Astrocyte (in vitro differentiated cells and primary cell): ENCODE measurements at places on chromosomes 3 and 15. TPM values are rescaled to one million over a fixed set of nuclear protein-coding genes. Genes with fewer than 3 reads are reported as not detected.

DNA sequence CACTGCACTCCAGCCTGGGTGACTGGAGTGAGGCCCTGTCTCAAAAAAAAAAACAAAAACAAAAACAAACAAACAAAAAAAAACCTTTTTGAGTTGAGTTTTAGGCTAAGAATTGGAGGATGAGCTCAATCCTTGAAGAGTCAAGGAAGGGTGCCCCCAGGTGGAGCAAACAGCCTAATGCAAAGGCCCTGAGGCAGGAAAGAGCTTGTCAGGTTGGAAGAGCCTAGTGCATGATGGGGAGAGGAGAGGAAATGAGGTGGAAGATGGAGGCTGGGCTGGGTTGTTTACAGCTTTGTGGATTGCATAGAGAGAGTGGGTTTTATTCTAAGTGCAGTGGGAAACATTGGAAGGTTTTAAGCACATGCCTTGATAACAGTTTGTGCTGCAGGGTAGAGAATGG lies 2.1 kb upstream of the SNX22 start:
- H3K4me3 ChIP-seq = no peak overlapping the region
- no peak for DNase-seq
- peaks cover 17% of the 10 kb centered on the region for H3K4me1 ChIP-seq
- H3K27me3 ChIP-seq = peaks cover 8% of the 10 kb centered on the region
- H3K36me3 ChIP-seq = peaks cover 6% of the 10 kb centered on the region

Gene C3orf70
- 5.7 and 8.2 TPM in 2 replicates for total RNA-seq

DNA sequence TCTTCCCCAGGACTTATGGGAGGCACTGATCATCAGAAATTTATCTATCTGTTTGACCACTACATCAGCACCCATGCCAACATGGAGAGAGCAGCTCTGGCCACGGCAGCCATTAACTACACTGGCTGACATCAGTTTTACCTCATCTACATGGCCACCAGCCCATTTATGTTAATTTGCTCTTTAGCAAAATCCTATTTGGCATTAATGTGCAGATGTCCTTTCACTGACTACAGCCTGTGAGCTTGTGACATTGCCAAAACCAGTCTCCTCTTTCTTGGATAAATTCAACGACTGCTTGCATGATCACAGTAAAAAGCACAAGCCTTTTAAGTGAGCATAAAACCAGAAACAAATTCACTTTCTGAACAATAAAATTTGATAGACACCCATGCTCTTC lies 47.5 kb downstream of the NR1I2 start:
- no peak for DNase-seq
- peaks cover 12% of the 10 kb centered on the region for H3K4me1 ChIP-seq
- H3K4me3 ChIP-seq = no peak overlapping the region

DNA sequence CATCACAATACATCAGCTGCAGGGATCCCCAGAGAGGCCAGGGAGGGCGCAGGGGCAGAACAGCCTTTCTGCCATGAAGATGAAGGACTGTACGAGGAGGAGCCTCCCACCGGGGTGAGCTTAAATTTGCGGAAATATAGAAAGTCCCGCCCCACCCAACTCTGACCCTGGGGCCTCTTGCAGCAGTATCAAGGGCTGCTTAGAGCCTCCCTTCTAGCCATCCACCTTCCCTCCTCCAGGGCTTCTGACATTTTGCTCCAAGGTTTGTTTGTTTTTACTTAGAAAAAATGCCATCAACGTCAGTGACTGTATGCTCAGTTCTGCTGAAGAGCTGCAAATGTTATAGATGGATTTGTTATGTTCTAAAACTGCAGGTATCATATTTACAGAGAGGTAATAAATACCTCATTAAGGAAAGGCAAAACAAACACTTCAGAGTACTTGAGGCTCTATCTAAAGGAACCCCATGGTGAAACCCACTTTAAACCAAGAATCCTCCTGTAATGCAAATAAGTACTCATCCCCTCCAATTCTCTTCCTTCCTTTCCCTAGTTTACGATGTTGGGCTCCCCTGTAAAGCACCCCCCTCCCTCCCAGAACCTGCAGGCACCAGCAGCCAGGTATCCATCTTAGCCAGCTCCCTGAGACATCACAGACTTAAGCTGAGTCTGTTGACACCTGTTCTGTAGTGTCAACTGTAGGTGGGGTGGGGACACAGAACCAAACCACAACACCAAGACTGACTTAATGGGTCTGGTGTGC lies 30.5 kb downstream of the RFTN1 start:
- no peak overlapping the region for H3K4me3 ChIP-seq
- no peaks in the 10 kb centered on the region for H3K27me3 ChIP-seq
- DNase-seq = no peak
- no peaks in the 10 kb centered on the region for H3K36me3 ChIP-seq
- peak overlapping the region; percentile 75 for H3K27ac ChIP-seq

Gene CKMT1A
- total RNA-seq = 1.2 TPM in 2 replicates

DNA sequence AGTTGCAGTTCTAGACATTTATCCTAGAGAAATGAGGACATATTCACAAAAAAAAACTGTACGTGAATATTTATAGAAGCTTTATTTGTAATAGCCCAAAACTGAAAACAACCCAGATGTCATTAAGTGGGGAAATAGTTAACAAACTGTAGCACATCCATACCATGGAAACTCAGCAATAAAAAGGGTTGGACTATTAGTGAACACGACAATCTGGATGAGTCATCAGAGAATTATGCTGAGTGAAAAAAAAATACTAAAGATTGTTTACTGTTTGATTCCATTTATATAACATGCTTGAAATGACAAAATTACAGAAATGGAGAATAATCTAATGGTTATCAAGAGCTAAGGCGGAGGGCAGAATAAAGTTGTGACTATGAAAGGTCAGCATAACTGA lies 59.5 kb downstream of the CPA3 start:
- no peaks in the 10 kb centered on the region for H3K4me1 ChIP-seq
- H3K27me3 ChIP-seq = no peaks in the 10 kb centered on the region
- H3K4me3 ChIP-seq = no peak overlapping the region
- H3K36me3 ChIP-seq = no peaks in the 10 kb centered on the region

Gene ARGFX
- not detected in 2 replicates for total RNA-seq

- no peak overlapping the region for H3K4me3 ChIP-seq
- H3K36me3 ChIP-seq = peaks cover 6% of the 10 kb centered on the region
- no peaks in the 10 kb centered on the region for H3K27me3 ChIP-seq
- H3K4me1 ChIP-seq = no peaks in the 10 kb centered on the region
These were observed 90.8 kb downstream of the CRTC3 start for GRCh38 chr15:90620379-90621067.

DNA sequence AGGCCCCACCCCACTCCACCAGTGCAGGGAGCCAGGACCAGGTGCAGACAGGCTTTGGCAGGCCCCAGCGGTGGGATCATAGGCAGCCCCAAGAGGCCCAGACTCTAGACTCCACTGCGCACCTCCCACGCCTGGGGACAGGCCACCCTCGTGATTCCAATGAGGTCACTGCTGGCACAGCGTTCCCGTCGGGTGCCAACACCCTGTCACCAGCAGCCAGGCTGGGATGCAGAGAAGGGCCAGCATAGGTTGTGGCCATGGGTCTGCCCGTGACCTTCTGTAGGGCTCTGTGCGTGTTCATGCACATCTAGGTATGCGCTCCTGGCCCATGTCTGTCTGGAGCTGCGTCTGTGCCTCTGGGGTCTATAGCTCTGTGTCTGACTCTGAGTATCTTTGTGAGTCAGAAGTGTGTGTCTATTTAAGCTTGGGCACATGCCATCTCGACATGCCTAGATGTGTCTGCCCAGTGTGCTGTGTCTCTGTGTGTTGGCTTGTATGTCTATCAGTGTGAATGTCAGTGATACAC lies 13.0 kb downstream of the VIPR1 start:
- H3K36me3 ChIP-seq = no peaks in the 10 kb centered on the region
- no peak for DNase-seq
- H3K27me3 ChIP-seq = peaks cover 7% of the 10 kb centered on the region
- H3K27ac ChIP-seq = no peak overlapping the region
- H3K4me1 ChIP-seq = no peaks in the 10 kb centered on the region

Gene DUOX2
- total RNA-seq = 0.14 and 0.70 TPM in 2 replicates

- no peak overlapping the region for H3K4me3 ChIP-seq
- H3K27me3 ChIP-seq = no peaks in the 10 kb centered on the region
- H3K27ac ChIP-seq = no peak overlapping the region
- peaks cover 16% of the 10 kb centered on the region for H3K4me1 ChIP-seq
- H3K36me3 ChIP-seq = no peaks in the 10 kb centered on the region
These were observed 44.6 kb upstream of the FILIP1L start for GRCh38 chr3:100158918-100159330.

DNA sequence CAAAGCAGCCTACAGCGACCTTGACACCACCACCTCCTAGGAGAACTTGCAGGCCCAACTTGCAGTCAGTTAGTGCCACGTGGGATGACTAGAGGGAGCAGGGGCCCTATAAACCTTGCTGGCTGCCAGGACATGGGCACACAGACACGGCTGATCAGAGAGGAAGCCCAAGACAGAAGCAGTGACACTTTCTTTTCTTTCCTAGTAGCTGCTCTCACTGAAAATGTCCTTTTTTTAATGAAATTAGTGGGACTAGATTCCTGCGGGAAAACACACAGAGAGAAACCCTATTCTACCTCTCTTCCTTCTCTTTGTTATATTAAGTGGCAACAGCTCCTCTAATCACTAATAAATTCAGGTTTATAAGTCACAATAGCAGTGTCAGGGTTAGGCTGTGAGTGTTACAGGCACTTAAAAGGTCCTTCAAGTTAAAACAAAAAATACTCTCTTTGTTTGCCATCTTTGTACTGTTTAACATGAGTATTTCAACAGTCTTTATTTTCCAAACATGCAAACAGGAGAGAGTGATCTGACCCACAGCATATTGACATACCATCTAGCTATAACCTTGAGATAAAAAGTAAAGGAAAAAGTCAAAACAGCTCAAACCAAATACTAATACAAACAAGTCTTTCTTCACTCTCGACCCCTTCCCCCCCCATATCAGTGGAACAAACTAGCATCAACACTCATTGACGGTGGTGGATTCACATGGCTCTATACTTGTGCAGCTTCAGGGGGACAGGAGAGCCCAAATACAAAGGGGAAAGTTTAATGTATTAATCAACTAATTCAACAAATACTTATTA lies 2.1 kb upstream of the TMEM212 start:
- H3K27me3 ChIP-seq = no peaks in the 10 kb centered on the region
- H3K27ac ChIP-seq = no peak overlapping the region
- H3K36me3 ChIP-seq = no peaks in the 10 kb centered on the region
- H3K4me3 ChIP-seq = no peak overlapping the region
- H3K4me1 ChIP-seq = peaks cover 32% of the 10 kb centered on the region

Gene CEMIP
- total RNA-seq = 3.6 and 5.5 TPM in 2 replicates

Gene CHRD
- total RNA-seq = 3.4 and 5.6 TPM in 2 replicates

DNA sequence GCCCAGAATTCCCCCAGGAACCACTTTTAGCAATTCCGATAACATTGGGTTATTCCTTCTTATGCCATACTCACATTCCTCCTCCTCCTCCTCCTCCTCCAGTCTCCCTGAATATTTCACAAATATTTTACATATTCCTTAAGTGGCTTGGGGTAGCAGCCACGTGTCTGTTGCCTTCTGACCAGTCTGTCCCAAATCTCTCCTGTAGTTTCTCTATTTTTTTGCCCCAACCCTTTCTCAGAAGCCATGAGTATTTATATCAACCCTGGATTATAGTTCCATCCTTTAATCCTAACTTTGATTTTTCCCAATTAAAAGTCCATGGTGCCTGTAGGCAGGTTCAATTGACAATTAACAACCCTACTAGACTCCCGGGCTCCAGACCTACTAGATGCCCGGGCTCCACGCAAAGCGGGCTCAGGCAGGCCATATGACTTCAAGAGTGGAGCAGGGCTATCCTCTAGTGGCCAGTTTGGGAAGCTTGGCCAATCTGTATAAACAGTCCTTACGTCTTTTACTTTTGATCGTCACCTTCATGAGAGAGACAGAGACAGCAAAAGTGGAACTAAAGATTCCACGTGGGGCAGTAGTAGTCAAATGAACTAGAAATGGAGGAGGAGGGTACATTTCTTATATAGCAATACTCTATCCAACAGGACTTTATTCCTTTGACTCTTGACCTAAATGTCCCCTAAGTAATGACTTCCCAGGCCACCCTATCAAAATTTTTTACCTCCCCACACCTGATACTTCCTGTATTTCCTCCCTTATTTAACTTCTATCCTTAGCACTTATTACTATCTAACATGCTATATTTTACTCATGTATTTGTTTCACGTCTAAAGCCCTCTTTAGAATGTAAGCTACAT lies 69.7 kb downstream of the USF3 start:
- peak; percentile 42 for DNase-seq
- H3K4me1 ChIP-seq = peaks cover 3% of the 10 kb centered on the region
- no peak overlapping the region for H3K27ac ChIP-seq

DNA sequence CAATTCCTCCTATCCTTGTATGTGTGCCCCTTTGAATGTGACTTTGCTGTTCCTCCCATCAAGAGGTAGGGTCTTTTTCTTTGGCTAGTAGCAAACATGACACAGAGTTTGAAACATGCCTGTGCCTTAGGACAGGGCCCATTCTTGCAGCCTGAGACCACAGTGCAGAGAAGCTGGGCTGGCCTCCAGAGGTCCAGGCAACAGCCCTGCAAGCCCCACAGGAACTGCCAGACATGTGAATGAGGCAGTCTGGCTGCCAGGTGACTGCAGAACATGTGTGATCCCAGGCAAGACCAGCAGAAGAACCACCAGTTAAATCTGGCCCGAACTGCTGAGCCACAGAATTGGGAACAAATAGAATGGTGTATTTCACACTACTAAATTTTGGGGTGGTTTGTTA lies 1.2 kb upstream of the HGD start:
- no peaks in the 10 kb centered on the region for H3K27me3 ChIP-seq
- H3K4me3 ChIP-seq = no peak overlapping the region
- DNase-seq = peak; percentile 2
- H3K4me1 ChIP-seq = peaks cover 6% of the 10 kb centered on the region

DNA sequence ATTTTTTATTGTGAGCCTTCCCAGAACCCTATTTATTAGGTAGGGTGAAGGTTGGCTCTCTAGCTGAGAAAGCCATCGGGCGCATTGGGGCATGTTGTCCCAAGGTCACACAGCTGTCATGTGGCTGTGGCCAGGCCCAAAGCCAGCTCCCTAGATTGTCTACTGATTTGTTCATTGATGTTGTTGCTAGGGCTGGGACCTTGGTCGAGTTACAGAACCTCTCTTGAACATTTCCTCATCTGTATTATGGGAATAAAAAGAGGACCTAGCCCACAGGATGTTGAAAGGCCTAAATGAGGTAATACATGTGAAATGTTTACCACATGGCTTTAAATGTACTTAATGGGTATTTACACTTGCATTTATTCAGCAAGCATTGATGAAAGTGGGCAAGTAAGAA lies 252.5 kb downstream of the SUCLG2 start:
- H3K27me3 ChIP-seq = no peaks in the 10 kb centered on the region
- no peak for DNase-seq
- peaks cover 4% of the 10 kb centered on the region for H3K36me3 ChIP-seq
- H3K27ac ChIP-seq = no peak overlapping the region
- H3K4me3 ChIP-seq = no peak overlapping the region
- no peaks in the 10 kb centered on the region for H3K4me1 ChIP-seq
